ENCODE measurements at places on chromosomes 7 and 10. TPM values are rescaled to one million over a fixed set of nuclear protein-coding genes. Genes with fewer than 3 reads are reported as not detected.

Gene GPR26
- not detected for total RNA-seq

DNA sequence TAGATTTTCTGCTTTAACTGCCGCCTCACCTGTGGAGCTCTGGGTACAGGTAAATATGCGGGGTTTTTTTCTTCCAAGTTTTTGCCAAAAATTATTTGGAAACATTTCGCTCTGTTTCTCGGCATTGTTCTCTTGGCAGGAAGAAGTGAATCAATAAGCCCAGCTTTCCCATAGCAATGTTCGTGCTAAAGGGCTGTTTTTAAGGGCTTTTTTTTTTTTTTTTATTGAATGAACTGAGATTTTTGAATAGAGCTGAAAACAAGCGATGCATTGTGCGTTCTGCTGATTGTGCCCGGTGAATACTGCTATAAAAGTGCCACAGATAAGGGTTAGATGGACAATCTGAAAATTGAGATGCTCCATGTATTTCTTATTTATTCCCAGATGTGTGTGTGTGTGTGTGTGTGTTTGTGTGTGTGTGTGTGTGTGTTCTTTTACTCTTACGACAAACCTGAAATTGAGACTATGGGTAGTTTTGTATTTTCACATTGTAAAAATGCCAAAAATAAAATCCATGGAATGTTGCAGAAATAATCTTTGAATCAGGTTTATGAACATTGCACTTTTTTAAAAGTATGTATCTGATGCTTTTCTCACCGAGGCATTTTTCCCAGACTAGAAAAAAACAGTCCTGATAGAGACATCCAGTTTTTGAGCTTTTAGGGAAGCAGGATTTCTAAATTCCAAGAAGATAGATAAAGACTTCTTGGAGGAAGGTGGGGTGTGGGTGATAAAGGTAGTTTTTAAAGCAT is 30.5 kb downstream of the KIAA1217 start:
- DNase-seq = no peak

- DNase-seq = no peak
Measured at GRCh38 chr7:91427051-91427450, 162.8 kb downstream of the FZD1 start.

Gene TDRD1
- 2.7 TPM for total RNA-seq

Gene FGF8
- not detected for total RNA-seq

Gene SFRP4
- 1.0 TPM for total RNA-seq

Gene OGDHL
- total RNA-seq = 4.1 TPM

DNA sequence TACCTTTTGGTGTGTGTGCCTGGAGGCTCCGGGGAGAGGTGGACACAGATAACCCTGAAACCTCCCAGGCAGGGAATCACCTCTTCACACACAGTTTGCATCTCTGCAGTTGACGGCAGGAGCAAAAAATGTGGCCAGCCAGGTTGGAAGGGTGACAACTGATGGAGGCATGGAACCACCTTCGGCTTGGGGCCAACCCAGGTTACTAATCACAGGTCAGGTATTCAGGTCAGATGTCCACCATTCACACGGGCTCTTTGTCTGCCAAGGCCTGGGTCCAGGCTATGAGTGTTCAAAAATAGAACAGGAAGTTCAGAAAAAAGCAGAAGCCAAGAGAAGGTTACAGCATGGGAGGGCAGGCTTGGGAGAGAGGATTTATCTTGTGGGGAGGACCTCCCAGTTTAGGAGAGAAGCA is 137.2 kb upstream of the EFCAB10 start:
- peak; percentile 51 for DNase-seq

DNA sequence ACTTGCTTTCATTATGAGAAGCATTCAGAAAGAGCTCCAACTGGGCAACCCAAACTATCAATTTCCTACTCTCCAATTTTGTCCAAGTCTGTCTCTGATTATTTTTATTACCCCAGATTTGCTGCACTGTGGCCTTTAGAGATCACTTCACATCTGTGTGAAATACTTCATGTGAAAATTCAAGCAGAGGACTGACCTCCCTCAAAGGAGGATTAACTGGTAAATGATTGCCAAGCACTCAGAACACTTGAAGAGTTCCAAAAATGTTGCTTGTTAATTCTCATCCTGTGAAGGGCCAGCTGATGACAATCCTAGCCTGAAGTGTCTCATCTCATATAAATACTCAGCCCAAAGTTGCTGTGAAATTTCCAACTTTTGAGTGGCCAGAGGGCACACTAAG is 182.8 kb upstream of the DGKB start:
- no peak for DNase-seq

DNA sequence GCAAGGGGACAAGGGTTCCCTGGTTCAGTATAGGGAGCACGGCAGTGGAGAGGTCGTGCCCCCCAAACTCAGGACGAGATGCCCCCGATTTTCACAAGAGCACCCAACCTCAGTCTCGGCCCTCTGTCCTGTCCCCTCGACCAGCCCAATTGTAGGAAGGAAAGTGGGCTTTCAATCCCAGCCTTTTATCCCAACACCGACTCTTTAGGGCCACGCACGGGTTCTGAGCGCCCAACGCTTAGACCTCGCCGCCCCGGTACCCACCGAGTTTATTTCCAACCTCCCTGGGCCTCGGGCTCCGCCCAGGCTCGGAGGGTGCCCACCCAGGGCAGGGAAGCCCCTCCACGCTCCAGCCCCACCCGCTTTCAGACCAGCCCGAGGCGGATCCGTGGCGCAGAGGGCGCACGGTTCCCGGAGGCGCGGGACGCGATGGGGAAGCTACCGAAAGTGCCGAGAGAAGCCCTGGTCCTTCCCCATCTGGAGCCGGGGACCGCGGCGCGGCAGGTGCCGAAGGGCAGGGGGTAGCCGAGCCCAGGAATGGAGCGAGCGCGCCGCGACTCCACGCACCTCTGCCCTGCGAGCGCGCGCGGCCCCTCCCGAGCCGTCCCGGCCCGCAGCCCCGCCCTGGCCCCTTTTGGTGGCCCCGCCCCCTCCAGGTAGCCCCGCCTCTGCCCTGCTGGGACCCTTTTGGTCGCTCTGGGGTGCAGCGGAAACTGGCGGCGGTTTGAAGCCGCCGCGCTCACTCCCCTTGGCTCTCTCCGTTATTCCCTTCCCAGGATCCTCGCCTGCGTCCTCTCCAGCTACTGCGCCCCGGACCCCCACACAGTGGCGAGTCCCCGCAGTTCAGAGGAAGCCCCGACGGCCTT is 20.4 kb downstream of the GRID2IP start:
- no peak for DNase-seq

GRCh38 chr10:29895456-29895855 is 163.9 kb downstream of the JCAD start:
- peak; percentile 74 for DNase-seq

- no peak for DNase-seq
Measured at GRCh38 chr7:113094517-113095249, 8.1 kb upstream of the GPR85 start.

GRCh38 chr10:93907059-93907458 is 13.3 kb downstream of the SLC35G1 start:
- DNase-seq = no peak

- DNase-seq = no peak
Measured at GRCh38 chr7:20200361-20200760, 16.8 kb downstream of the MACC1 start.

- no peak for DNase-seq
Measured at GRCh38 chr7:2100278-2101208, 132.2 kb downstream of the MAD1L1 start.

Gene HYAL4
- not detected for total RNA-seq

Gene LHFPL3
- not detected for total RNA-seq

DNA sequence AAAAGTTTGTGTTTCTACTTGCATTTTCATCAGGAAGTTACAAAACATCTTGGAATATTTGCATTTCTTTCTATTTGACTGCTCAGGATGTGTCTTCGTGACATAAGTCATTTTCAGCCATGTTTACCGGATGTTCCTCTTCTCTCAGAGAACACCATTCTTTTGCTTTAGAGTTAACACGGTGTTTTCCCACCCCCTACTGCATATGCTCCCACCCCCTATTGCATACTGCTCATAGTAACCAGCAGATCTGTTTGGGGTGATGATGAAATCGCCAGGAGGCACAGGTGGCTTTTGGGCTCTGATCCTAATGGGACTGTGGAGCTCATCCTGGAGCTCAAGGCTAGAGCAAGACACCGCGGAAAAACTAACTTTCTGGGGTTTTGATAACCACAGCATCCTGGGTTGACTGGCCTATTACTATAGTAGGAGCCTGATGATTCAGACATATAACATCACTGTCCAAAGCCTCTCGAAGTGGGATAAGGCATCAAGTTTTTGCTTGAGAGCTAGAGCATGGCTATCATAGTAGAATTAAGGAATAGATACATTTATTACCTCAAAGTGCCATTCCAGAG is 65.1 kb upstream of the BET1 start:
- no peak for DNase-seq

DNA sequence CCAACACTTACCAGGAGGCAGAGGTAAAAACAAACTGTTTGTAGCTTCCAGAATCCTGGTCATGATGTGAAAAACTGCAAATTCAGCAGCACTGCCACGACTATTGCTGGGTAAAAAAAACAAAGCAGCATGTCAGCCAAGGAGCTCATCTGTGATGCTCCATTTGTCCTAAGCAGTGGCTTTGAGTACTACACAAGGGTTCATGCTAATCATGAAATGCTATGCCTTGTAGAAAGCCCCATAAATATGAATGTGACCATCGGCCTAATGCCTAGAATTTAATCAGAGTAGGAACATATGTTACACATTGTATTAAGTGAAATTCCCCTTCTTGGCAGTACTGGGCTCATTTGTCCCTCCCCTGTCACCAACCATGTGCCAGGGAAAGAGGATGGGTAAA is 95.4 kb downstream of the GSAP start:
- no peak for DNase-seq

DNA sequence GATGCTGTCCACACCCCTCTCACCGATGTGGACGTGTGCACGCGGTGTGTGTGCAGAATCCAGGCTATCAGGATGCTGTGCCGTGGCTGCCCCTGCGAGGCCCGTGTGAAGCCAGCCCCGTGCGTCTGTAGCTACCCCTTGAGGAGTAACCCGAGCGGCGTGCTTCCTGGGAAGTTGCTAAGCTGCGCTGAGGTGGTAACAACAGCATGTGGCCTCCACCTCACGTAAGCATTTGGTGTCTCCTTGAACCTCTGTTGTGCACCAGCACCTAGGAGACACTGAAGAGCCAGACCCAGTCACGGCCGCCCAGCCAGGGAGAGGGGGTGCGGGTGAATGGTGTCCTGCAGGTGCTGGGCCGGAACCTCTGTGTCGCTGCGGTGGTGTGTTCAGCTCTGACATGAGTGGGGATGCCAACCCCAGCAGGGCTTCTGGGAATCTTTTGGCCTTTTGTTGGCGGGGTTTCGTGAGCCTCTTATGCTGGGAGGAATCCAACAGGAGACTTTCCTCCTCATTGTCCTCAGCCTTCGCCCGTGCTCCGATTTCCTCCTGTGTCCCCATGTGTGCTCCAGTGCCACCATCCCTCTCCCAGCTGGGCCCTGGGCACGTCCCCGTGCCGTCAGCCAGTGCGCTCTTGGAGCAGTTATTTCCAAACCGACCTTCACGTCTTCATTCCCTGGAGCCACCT is 60.4 kb downstream of the DNAJB6 start:
- DNase-seq = no peak

DNA sequence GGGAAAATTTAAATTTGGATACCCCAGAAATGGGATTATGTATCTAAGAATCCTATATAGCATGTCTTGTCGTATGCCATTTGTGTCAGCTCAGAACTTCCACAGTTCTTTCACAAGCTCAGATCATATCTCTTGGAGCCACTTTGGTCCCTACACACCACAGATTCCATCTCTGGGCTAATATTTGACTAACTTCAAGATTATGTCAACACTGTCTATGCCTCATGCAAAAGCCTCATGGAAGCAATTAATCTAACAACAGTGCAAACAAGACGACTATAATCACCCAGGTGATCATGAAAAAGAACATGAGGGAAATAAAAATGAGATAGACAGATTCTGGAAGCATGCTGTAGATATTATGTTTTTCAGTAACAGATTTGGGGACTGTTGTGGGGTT is 189.1 kb downstream of the LRRTM3 start:
- no peak for DNase-seq

DNA sequence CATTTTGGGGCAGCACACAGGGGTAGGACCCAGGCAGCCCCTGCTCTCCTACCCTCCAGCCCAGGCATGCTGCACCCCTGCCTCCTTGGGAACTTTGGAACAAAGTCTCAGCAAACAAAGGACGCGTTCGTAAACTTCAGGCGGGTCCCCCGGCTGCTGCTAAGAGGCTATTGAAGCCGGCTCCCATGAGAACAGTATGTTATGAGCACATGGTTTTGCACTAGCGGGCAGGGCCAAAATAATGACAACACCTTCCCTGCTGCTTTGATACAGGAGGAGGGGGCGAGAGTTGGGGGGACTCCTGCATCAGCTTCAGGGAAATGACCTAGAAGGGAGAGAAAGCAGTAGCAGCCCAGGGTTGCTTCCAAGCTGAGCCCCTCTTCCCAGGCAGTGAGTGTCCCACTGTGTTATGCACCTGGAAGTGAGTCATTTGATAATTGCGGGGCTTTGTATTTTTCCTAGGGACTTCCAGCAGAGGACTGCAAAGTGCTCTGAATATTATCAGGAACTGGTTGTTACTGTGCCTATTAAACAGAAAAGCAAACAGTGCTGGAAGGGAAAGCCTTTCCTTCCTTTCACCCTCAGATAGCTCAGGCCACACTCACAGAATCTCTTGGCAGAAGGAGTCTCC is 6.9 kb downstream of the ITPRIP start:
- peak; percentile 71 for DNase-seq

DNA sequence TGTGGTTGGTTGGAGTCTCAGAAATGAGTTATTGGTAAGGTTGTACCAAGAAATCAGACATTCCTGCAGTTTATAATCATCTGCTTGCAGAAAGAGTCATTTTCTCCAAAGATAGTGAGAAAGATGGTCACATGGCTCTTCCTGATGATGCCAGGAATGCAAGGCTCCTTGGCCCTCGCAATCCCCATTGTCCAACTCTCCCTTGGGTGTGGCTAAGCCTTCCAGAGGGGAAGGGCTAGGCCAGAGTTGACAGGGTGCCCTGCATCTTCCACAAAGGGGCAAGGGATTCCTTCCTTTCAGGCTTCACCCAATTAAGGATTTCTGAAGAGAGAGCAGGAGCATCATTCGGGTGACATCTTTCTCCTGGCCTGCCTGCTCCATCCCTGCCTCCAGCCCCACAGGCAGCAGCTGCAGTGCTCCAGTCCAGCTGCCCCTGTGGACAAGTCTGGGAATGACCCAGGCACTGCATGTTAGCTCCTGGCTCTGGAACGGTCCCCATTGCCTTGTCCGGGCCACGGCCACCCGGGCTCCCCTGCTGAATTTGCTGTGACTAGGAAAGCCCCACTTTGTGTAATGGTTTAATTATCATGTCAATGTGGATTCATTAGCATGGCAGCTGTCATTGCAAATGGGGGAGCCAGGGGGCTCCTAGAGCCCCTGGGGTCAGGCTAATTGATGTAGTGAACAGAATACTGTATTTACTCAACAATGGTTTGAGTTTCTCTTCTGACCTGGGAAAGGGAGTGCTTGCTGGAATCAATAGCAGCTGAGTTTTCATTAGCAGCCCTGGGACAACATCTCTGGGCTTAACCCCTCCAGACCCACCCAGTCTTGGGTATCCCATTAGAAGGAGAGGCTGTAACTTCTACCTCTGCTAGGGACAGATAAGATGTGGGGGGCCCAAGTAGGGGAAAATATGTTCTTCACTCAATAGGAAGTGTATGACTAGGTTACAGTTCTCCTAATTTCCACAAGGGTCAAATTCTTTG is 112.6 kb upstream of the TBX20 start:
- DNase-seq = peak; percentile 31

Measured in left ventricle myocardium superior (tissue), 1 donor.